Activated CD8-positive, alpha-beta memory T cell treated with anti-CD3 and anti-CD28 coated beads, Interleukin-2, amount 50 U/mL, for 48 hours (primary cell): ENCODE measurements at places on chromosomes 5 and 9.

DNA sequence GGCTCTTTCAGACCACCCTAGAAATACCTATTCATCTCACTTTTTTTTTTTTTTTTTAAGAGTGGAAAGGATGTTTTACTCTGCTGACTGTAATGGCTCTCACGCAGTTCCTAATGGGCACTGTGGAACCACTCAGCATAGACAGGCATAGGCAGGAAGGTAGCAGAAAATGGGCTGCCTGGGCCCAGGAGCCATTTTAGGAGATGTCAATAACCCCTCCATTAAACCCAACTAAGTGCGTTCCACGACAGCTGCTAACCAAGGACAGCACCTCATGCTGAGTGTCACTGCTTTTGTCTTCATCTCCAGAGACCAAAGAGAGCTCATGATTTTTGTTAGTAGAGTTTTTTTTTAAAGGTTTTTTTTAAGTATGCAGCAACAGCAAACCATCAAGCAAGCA lies 15.3 kb downstream of the MAP1B start:
- no peak for DNase-seq

DNA sequence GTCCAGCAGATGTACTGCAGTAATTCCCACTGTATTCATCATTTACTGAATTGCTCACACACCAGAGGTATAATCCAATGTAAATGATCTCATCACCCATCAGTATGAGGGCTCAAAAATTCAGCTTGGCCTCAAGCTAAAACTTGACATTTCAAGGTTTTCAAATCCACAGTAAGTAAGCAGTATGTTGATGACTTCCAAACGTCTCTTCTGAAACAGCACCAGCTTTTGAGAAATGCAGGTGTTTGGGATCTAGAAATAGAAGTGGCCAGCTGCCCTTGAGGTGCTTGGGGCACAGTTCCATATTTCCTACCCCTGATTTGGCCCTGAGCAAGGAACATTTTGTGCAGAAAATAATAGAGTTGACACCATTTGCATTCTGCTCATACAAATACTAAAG lies 388.0 kb upstream of the TUSC1 start:
- no peak for DNase-seq

- no peak for DNase-seq
These were observed 7.5 kb upstream of the OTULINL start for GRCh38 chr5:14574096-14574495.

DNA sequence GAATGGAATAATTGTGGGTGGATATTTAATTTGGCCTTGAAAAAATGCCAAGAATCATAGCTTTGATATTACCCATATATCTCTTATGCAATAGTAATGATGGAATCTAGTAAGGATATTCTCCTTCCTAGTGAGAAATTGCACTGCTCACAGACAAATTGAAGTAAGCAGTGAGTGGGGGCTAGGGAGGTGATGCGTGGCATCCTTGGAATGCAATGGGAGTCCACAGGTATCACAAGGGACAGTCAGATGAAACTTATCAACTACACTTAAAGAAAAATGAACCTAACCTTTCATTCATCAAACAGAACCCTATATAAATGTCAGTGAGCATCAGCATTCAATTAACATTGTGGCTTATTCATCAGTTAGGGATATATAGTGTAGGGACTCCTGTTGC lies 57.8 kb downstream of the IZUMO3 start:
- no peak for DNase-seq

GRCh38 chr5:172452398-172453205 lies 1.7 kb downstream of the SH3PXD2B start:
- no peak for DNase-seq

DNA sequence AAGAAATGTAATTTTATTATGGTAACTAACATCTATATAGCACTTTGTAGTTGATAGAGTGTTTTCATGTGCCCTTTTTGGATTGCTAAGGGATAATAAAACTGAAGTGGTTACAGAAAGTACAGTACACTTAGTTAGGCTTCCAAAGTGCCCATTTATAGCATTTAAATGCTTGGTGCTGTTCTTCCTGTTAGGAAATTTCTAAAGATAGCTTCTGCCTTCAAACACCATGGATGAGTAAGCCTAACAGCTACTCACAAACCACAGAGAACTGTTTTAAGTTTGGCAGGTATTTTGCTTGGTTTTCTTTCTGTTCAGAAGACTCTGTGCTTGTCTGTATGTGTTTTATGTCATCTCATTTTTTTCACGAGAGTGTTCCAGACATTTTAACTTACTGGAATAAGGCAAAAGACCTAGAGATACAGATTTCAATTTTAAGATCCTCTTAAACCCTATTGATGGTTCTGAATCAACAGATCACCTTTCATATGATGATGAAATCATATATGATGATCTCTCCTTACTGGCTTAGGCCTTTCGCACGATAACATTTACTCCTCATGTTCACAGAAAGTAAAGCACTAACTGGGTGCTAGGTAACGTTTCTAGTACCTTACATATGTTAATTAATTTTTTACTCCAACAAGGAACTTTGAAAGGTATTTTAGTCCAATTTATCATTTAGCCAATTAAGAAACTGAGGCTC lies 4.4 kb downstream of the RIMOC1 start:
- no peak for DNase-seq

- DNase-seq, result no peak
These were observed 72.7 kb upstream of the NFIL3 start for GRCh38 chr9:91496351-91496750.
